HAP-1 (cell line): ENCODE measurements at places on chromosomes 16 and 17.

- no peak for DNase-seq
Measured at GRCh38 chr17:68709461-68709860, 108.3 kb upstream of the FAM20A start.

GRCh38 chr17:73481676-73482075, 162.6 kb downstream of the SDK2 start:
- DNase-seq: no peak

DNA sequence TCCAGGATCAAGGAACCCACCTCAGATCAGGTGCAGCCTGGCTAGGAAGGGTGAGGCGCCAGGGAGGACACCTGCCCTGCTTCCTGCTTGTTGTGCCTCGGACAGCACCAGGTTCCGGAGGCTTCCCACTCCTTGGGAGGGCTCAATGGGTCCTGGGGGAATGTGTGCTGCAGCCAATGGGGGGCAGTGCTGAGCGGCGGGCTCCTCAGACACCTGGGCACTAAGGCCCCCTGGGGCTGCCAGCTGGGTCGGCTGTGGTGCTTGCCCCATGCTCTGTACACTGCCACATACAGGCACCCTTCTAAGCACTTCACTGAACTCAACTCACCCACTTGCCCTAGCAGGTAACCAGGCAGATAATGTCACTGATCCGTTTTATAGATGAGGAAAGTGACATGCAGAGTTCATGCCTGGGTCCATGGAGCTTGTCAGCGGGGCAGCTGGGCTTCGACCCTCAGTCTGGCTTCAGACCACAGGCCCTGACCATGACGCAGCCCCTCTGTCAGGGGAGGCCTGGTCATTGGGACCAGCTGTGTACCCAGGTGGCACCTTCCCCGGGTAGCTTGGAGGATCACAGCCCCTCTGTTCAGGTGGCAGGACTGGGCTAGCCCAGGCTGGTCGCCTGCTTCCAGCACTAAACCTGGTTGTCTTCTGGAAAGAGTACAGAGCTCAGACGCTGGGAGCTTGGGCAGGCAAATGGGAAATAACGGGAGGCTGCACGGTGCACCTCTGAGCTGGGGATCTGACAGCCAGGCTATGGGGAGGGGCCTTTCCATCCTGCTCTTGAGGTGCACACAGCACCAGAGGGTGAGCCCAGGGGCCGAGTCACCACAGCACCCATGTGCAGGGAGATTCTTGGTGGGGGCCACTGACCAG, 8.2 kb downstream of the FN3K start:
- DNase-seq: no peak

GRCh38 chr16:61323456-61323855, 712.8 kb downstream of the CDH8 start:
- DNase-seq: no peak

DNA sequence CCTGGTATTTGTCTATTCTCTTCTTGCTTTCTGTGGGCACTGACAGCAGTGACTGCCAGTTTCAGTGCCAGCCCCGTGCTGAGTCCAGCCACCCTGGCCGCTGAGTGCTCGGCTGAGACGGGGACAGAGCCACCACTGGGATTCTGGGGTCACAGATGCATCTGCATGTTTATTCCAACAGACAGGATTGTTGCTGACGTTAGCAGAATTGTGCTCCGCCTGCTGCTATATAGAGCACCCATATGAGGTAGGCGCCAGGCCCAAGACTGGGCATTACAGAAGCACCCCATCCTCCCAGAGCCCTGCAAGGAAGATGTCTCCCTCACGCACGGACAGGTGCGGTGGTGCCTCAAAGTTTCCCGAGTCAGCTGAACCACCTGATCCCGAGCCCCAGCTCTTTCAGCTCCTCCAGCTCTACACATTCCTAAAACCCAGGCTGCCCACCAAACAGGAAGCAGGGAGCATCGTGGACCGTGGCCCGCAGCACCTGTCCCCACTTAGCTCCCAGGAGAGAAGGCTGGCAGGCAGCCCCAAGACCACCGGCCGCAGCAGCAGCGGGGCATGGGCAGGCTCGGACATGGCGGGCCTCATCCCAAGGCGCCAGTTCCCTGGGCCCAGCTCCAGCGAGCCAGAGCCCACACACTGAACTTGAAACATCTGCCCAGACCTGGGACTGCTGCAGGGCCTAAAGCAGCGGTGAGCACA, 44.9 kb upstream of the RASD1 start:
- DNase-seq: no peak

GRCh38 chr16:14337303-14338191, 266.4 kb downstream of the MRTFB start:
- no peak for DNase-seq

- DNase-seq: no peak
Measured at GRCh38 chr17:71327376-71328059, 793.3 kb upstream of the SOX9 start.

- no peak for DNase-seq
Measured at GRCh38 chr16:70614208-70614951, 32.0 kb upstream of the IL34 start.

- DNase-seq: no peak
Measured at GRCh38 chr16:12002447-12003006, 26.0 kb downstream of the SNX29 start.

- DNase-seq: no peak
Measured at GRCh38 chr16:8848939-8849391, 19.8 kb downstream of the CARHSP1 start.
